Left lung (tissue), 14 donors: ENCODE measurements at places on chromosomes 1 and 21. TPM values are rescaled to one million over a fixed set of nuclear protein-coding genes. Genes with fewer than 3 reads are reported as not detected.

- peak; percentile 66 for DNase-seq
- no peaks in the 10 kb centered on the region for H3K36me3 ChIP-seq
- peaks cover 12% of the 10 kb centered on the region for H3K27me3 ChIP-seq
- peak within 1 kb of the TSS; percentile 47 for H3K4me3 ChIP-seq
- H3K27ac ChIP-seq = peak within 1 kb of the TSS; percentile 70
- H3K4me1 ChIP-seq = peaks cover 41% of the 10 kb centered on the region
These were observed at the start of gene RNF207 for GRCh38 chr1:6205849-6206519. Gene RNF207, plus strand, starts transcription at chr1:6206119. Its CDS starts 417 bp downstream, at chr1:6206536.

GRCh38 chr1:206003854-206004800, 932 bp upstream of the RAB7B start:
- no peak overlapping the region for H3K27ac ChIP-seq
- peaks cover 39% of the 10 kb centered on the region for H3K4me1 ChIP-seq
- no peaks in the 10 kb centered on the region for H3K27me3 ChIP-seq

- H3K4me3 ChIP-seq = no peak overlapping the region
- no peaks in the 10 kb centered on the region for H3K27me3 ChIP-seq
- DNase-seq = no peak
- no peak overlapping the region for H3K27ac ChIP-seq
These were observed 14.3 kb downstream of the TRIM11 start for GRCh38 chr1:228392111-228392936.

DNA sequence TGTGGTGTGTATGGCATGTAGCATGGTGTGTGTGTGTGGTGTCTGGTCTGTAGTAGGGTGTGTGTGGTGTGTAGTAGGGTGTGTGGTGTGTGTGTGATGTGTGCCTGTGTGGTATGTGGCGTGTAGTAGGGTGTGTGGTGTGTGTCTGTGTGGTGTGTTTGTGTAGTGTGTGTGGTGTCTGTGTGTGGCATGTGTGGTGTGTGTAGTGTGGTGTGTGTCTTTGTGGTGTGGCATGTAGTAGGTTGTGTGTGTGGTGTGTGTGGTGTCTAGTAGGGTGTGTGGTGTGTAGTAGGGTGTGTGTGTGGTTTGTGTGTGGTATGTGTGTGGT, 85.5 kb downstream of the SYT2 start:
- H3K4me1 ChIP-seq = peaks cover 19% of the 10 kb centered on the region
- no peaks in the 10 kb centered on the region for H3K36me3 ChIP-seq
- H3K27me3 ChIP-seq = no peaks in the 10 kb centered on the region
- no peak overlapping the region for H3K4me3 ChIP-seq
- no peak for DNase-seq
- H3K27ac ChIP-seq = no peak overlapping the region

DNA sequence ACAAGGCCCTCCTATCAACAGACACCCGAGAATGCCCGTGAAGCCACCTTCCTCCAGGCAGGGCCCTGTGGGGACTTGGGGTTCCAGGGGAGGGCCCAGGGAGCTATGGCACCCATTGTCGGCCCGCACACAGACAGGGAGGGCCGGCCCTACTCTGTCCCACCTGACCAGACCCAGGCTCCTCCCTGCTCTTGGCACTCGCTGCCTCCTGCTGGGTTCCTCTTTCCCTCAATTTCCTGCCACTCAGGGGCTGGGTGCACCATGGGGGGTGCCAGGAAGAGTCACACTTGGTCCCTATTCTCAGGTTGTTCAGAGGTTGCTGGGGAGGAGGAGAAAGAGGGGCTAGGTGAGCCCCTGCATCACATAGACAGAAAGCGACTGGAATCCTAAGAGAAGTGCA, 8.0 kb upstream of the OXCT2 start:
- H3K4me1 ChIP-seq = no peaks in the 10 kb centered on the region
- H3K27ac ChIP-seq = no peak overlapping the region
- H3K4me3 ChIP-seq = no peak overlapping the region
- H3K36me3 ChIP-seq = no peaks in the 10 kb centered on the region

DNA sequence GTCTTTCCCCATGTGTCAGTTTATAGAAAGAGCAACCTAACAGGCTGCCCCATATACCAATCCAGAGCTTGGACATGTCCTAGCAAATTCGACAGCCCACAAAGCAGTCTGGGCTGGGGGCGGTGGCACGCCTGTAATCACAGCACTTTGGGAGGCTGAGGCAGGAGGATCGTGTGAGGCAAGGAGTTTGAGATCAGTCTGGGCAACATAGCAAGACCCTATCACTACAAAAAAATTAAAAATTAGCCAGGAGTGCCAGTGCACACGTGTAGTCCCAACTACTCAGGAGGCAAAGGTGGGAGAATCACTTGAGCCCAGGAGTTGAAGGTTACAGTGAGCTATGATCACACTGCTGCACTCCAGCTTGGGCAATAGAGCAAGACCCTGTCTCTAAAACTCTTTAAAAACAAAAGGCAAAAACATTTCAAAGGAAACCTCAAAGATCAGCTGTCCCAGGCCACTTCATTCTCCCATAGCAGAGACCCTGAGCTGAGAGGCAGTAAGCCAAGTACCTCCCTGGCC, 54.4 kb downstream of the SETD4 start:
- H3K4me3 ChIP-seq = no peak overlapping the region
- DNase-seq = no peak
- no peaks in the 10 kb centered on the region for H3K27me3 ChIP-seq

GRCh38 chr1:59539961-59540681, 243.2 kb downstream of the FGGY start:
- H3K27ac ChIP-seq = no peak overlapping the region
- no peaks in the 10 kb centered on the region for H3K36me3 ChIP-seq
- DNase-seq = no peak
- H3K4me1 ChIP-seq = no peaks in the 10 kb centered on the region

GRCh38 chr21:42237577-42237976, 18.6 kb downstream of the ABCG1 start:
- H3K4me1 ChIP-seq = peaks cover 29% of the 10 kb centered on the region
- H3K36me3 ChIP-seq = no peaks in the 10 kb centered on the region
- no peak for DNase-seq
- no peak overlapping the region for H3K4me3 ChIP-seq
- H3K27ac ChIP-seq = no peak overlapping the region

DNA sequence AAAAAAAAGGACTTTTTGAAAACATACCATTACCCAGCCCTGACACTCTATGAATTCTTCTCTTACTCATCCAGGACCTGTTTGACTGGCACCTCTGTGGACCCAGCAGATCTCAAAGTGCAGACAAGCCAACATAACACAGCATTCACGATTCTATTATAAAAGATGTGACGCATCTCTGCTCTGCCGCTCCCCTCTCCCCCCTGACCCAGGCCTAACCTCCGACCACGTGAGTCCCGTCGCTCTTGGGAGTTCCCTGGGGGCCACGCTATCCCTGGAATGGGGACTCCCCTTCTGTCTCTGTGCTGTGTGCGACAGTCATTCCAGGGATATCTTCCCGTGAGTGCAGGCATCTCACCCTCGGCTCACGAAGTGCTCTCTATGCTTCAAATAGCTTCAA, 21.1 kb downstream of the LRRC38 start:
- no peaks in the 10 kb centered on the region for H3K36me3 ChIP-seq
- peak; percentile 19 for DNase-seq
- H3K4me3 ChIP-seq = no peak overlapping the region

GRCh38 chr1:203428981-203429599, 46.5 kb upstream of the PRELP start:
- H3K4me1 ChIP-seq = no peaks in the 10 kb centered on the region
- no peak overlapping the region for H3K4me3 ChIP-seq
- no peak overlapping the region for H3K27ac ChIP-seq
- no peak for DNase-seq

DNA sequence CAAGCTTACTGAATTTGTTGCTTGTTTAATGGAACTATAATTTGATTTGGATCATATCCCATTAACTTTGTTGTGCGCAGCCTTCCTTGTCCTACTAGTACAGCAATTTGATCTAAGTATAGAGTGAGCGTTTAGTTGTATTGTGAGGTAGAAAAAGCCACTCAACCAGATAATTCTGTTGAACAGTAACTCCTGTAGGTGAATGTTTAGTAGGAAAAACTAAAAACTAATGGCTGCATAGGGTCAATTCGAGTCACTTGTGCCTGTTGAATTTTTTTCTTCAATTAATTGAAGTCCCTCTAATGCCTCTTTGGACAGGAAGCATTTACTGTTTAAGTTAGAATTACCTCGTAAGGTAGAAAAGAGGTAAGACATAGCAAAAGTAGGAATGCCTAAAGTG, 15.0 kb upstream of the EPHX1 start:
- H3K27ac ChIP-seq = no peak overlapping the region
- no peak for DNase-seq
- H3K4me1 ChIP-seq = no peaks in the 10 kb centered on the region
- no peaks in the 10 kb centered on the region for H3K36me3 ChIP-seq
- no peak overlapping the region for H3K4me3 ChIP-seq
- H3K27me3 ChIP-seq = no peaks in the 10 kb centered on the region

- no peaks in the 10 kb centered on the region for H3K27me3 ChIP-seq
- H3K4me3 ChIP-seq = no peak overlapping the region
- no peak for DNase-seq
- H3K36me3 ChIP-seq = no peaks in the 10 kb centered on the region
These were observed 11.9 kb downstream of the KCNJ10 start for GRCh38 chr1:160058087-160058486.

DNA sequence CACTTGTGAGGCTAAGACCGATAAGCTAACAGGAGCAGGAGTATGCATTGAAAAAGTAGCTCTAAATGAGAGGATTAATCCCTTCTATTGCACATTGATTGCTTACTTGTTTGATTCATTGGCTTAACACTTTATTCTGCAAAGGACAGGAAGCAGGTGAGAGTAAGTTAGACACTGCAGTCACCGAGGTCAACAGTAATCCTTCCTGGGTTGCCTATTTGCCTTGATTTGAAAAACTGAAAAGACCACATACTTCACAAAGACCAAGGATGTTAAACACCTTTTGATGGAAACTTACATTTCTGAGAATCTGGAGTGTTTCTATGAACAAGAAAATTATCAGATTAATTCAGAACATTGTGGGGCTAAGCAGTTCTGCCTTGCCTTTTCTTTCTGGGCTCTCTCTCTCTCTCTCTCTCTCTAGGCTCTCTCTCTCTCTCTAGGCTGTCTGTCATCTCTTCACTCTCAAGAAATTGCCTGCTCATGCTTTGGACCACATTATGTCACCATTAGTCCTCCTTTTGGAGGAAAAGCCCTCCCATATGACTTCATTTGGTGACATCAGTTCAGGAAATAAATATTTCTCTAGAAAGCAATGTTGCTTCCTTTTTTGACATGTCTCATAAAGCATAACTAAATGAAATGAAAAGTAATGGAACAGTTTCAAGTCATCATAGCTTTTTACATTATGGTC, 103.8 kb downstream of the TNFSF18 start:
- H3K27ac ChIP-seq = no peak overlapping the region
- H3K36me3 ChIP-seq = no peaks in the 10 kb centered on the region
- H3K4me3 ChIP-seq = no peak overlapping the region
- no peak for DNase-seq

- H3K36me3 ChIP-seq = no peaks in the 10 kb centered on the region
- no peaks in the 10 kb centered on the region for H3K4me1 ChIP-seq
- H3K4me3 ChIP-seq = no peak overlapping the region
These were observed 126.7 kb downstream of the CAMTA1 start for GRCh38 chr1:6911974-6912373.

- H3K4me1 ChIP-seq = peaks cover 7% of the 10 kb centered on the region
- no peaks in the 10 kb centered on the region for H3K36me3 ChIP-seq
- H3K27me3 ChIP-seq = peaks cover 83% of the 10 kb centered on the region
- no peak for DNase-seq
- no peak overlapping the region for H3K27ac ChIP-seq
- H3K4me3 ChIP-seq = no peak overlapping the region
These were observed 7.8 kb upstream of the ACTRT2 start for GRCh38 chr1:3013371-3014049.

GRCh38 chr1:30834253-30834652, 74.3 kb downstream of the SDC3 start:
- no peaks in the 10 kb centered on the region for H3K4me1 ChIP-seq
- peaks cover 24% of the 10 kb centered on the region for H3K27me3 ChIP-seq
- DNase-seq = no peak
- no peaks in the 10 kb centered on the region for H3K36me3 ChIP-seq
- H3K4me3 ChIP-seq = no peak overlapping the region

GRCh38 chr1:2542246-2542915, 12.3 kb upstream of the HES5 start:
- no peaks in the 10 kb centered on the region for H3K36me3 ChIP-seq
- H3K4me1 ChIP-seq = peaks cover 49% of the 10 kb centered on the region
- DNase-seq = no peak
- no peak overlapping the region for H3K4me3 ChIP-seq
- H3K27ac ChIP-seq = no peak overlapping the region
- peaks cover 39% of the 10 kb centered on the region for H3K27me3 ChIP-seq

GRCh38 chr1:77642196-77642595, 40.3 kb downstream of the ZZZ3 start:
- no peaks in the 10 kb centered on the region for H3K4me1 ChIP-seq
- DNase-seq = no peak
- H3K27me3 ChIP-seq = no peaks in the 10 kb centered on the region
- peaks cover 24% of the 10 kb centered on the region for H3K36me3 ChIP-seq
- H3K27ac ChIP-seq = no peak overlapping the region
- no peak overlapping the region for H3K4me3 ChIP-seq

- no peak overlapping the region for H3K27ac ChIP-seq
- no peak for DNase-seq
- H3K4me3 ChIP-seq = no peak overlapping the region
- H3K4me1 ChIP-seq = peaks cover 15% of the 10 kb centered on the region
- no peaks in the 10 kb centered on the region for H3K36me3 ChIP-seq
- no peaks in the 10 kb centered on the region for H3K27me3 ChIP-seq
These were observed 57.0 kb downstream of the VPS26C start for GRCh38 chr21:37210130-37210529.

DNA sequence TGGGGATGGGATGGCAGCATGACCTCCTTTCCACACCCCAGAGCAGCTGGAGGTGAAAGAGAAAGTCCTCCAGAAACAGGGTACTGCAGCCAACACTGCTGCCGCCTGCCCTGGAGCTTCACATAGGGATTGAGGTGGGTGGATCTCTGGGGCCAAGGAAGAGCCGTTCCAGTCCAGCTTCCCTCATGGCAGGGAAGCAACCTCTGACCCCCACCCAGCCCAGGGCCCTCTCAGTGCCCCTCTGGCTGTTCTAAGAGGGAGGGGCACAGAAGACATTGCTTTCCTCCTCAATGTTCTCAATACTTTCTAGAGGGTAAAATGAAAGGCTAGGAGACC, 5.7 kb downstream of the KIF21B start:
- peaks cover 100% of the 10 kb centered on the region for H3K4me1 ChIP-seq
- H3K27me3 ChIP-seq = no peaks in the 10 kb centered on the region
- H3K27ac ChIP-seq = peak overlapping the region; percentile 35
- H3K4me3 ChIP-seq = no peak overlapping the region
- no peaks in the 10 kb centered on the region for H3K36me3 ChIP-seq

- H3K4me3 ChIP-seq = no peak overlapping the region
- no peak overlapping the region for H3K27ac ChIP-seq
- H3K36me3 ChIP-seq = no peaks in the 10 kb centered on the region
These were observed 24.8 kb downstream of the FBXO2 start for GRCh38 chr1:11629184-11630016.

The RGS1 gene
- 32.3 TPM for total RNA-seq

The TCEA3 gene
- total RNA-seq = 28.3 TPM

The GNG4 gene
- not detected for total RNA-seq

The ANKRD65 gene
- total RNA-seq = 18.4 TPM

The IL20 gene
- not detected for total RNA-seq
